ENCODE measurements at places on chromosomes 3 and 15.

GRCh38 chr3:46252980-46253379, 10.7 kb downstream of the CCR3 start:
- DNase-seq: no peak

GRCh38 chr3:71372241-71372768, 211.2 kb downstream of the FOXP1 start:
- no peak for DNase-seq

DNA sequence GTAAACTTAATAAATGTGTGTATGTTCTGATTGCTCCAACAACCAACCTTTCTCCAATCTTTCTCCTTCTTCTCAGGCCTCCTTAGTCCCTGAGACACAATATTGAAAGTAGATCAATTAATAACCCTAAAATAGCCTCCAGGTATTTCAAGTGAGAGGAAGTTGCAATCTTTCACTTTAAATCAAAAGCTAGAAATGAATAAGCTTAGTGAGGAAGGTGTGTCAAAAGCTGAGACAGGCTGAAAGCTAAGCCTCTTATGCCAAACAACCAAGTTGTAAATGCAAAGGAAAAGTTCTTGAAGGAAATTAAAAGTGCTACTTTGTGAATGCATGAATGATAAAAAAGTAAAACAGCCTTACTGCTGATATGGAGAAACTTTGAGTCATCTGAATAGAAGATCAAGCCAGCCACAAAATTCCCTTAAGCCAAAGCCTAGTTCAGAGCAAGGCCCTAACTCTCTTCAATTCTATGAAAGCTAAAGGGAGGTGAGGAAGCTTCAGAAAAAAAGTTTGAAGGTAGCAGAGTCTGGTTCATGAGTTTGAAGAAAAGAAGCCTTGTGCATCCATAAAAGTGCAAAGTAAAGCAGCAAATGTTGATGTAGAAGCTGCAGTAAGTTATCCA, 38.6 kb downstream of the CCDC80 start:
- DNase-seq: no peak

GRCh38 chr3:50259432-50260026, 9.4 kb upstream of the SEMA3B start:
- DNase-seq: no peak

GRCh38 chr3:52277972-52278509, 408 bp downstream of the WDR82 start:
- no peak for DNase-seq

DNA sequence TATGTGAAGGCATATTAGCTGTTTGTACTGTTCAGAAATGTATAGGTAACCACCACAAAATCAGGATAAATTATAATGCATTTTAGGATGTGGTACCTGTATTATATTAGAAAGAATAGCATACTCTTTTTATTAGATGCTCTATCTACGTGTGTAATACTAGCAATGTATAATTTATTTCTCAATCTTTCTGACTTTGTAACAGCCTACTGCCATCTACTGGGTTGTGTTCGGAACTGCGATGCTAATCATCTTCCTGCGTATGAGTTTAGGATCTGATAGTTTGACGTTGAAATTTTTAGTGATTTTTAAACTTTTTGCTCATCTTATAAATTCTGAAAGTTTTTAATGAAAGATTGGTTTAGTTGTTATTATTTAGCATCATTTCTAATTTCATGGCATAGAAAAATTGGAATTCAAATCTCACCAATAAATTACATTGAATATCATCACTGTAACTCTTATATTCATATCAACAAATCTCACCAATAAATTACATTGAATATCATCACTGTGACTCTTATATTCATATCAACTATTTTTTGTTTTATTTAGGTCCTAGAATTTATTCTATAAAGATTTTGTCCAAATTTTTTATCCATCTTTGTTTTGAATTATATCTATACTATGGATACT, 322.7 kb upstream of the ZNF717 start:
- peak; percentile 14 for DNase-seq

DNA sequence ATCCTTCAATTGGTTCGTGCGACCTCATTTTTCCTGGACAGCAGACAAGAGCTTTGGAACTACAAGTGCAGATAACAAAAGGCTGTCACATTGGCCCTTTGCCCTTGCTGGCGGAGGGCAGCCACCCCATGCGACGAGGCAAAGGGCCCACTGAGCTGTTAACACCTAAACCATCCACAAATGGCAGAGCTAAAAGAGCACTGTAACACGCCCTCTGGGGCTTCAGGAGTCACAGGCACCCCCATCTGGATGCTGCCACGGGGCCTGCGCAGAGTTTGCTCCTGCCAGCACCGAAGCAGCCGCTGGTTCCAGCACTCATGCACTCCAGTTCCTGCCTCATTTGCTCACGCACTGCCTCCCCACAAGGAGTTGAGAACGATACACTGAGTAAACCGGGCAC, 524.9 kb downstream of the ZNF385D start:
- DNase-seq: no peak

- no peak for DNase-seq
These were observed 1.6 kb upstream of the RCCD1 start for GRCh38 chr15:90952901-90953677.
